ENCODE measurements at places on chromosomes 7 and 10.
A peak's percentile ranks its signal among the peaks of the same experiment; 100 is the strongest.

DNA sequence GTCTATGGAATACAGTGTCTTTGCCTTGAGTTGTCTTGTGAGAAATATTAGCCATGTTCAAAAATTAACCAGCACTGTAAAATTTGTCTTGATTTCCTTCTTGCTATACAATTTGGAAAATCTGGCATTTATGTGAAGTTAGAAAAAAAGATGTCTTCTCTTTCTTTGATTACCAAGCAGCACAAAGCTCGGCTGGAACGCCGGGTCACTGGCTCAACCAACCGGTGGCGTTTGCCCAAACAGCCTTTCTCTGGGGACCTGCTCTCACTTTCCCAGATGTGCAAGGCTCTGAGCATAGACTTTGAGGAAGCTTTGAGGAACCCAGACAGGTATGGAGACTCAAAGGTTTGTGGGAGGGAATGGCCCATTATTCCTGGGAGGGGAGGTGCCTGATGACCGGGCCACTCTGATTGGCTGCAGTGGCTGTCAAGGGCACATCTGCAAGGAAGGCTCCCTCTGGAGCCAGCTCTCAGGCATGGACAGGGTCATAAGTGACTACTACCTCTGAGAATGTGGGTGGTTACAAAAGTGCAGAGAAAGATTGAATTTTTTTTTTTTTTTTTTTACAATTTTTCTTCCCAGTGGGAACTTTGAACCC is 5.6 kb downstream of the BTBD16 start:
- DNase-seq = peak; percentile 31

DNA sequence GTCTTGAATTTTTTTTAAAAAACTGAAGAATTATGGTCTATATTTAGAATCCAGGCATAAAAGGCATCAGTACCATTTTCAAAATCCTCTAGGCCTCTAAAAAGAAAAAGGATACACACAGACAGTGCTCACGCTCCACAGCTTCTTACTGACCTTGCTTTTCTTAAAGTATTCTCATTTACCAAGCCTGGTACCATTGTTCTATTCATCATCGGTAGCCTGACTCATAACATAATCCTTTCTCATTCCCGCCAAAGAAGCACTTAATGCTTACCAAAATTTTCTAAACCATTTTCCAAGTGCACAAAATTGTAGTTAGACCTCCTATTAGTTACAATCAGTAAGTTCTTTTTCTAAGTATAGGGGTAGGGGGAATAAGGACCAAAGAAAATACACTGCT is 54.6 kb downstream of the ATE1 start:
- no peak for DNase-seq

GRCh38 chr7:156152390-156152789 is 340.1 kb upstream of the SHH start:
- no peak for DNase-seq

DNA sequence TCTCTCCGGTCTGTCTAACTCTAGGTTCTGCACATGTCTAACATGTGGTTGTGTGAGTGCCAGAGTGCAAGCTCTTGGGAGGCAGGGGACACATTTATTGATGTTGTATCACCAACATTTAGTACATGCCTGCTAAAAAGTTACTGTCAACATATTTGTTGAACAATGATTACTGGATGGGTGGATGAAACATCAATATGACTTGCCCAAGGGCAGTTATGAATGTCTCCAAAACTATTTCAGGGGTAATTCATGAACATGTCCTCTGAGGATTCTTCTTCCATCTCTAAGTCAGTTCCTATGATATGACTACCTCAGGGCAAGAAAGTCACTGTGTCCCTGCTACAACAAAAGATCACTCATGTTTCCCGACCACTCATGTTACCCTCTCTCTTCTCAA is 91.3 kb upstream of the STEAP1B start:
- DNase-seq = no peak

DNA sequence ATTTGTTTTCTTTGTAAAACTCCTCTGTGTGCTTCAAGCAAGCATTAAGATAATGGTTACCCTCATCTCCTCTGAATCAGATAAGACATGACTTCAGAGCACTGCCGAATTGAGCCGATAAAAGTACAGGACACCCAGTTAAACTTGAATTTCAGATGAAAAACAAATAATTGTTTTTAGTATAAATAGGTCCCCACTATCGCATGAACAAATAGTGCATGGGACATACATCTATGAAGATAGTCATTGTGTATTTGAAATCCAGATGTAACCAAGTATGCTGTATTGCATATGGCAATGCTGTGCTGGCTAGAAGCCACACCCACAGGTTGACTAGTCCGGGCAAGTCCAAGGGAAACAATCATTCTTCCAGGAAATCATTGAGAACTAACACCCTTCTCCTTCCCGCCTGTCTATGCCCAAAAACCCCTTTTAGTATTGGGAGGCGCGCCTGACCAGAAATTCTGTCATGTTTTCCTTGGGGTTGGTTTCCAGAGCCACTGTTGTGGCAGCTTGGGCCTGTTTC is 12.6 kb upstream of the FGFR2 start:
- DNase-seq = no peak

DNA sequence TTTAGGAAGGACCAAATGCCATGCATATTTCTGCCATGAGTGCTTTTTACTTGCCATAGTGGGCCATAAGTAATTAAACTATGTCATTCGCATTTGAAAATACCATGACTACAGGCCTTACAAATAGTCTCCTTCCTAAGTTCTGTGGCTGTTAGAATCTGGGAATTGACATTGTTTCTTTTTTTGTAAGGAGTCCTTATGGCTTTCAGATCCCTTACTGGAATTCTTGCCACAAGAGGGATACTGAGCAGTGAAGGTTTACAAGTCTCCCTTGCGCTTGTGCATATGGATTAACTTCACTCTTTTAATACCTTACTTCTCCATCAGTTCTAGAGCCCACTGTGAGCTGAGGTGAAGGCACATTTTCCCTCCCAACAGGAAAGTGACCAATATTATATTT is 166.0 kb downstream of the NRG3 start:
- DNase-seq = no peak

DNA sequence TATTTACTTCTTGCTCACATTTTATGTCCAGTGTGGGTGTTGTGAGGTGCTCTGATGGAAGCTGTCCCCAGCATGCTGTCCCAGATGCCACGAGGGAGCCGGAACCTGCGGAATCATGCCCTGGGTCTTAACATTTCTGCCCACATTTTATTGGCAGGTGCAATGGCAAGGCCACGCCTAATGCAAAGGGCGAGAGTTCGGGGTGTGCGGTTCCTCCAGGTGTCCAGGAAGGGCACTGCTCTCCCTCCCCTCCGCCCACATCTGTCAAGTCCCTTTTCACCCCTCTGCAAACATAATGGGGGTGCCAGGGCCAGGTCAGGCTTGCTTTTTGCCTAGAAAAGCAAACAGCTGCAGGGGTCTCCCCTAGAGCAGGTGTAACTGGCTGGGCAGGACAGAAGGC is 16.4 kb downstream of the PDAP1 start:
- no peak for DNase-seq

DNA sequence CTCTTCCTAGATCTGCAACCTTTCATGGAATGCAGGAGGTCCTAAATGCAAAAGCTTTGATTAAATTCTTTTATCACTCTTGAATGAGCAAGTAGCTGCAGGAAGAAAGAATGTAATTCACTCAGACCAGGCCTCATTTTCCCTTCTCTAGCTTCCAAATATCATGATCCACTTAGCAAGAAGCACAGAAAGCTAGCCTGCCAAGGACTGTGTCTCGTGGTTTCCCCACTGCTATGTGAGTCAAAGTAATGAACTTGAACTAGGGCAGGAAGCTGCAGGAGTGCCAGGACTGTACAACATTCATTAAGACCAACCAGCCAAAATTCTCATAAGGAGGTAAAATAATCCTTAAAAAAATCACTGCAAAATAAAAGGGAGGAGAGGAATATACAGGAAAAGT is 379.2 kb downstream of the CALN1 start:
- DNase-seq = peak; percentile 15

- no peak for DNase-seq
Observed at GRCh38 chr10:21432266-21432665, 93.2 kb downstream of the SKIDA1 start.

GRCh38 chr7:140594131-140594691 is 46.4 kb downstream of the DENND2A start:
- no peak for DNase-seq

DNA sequence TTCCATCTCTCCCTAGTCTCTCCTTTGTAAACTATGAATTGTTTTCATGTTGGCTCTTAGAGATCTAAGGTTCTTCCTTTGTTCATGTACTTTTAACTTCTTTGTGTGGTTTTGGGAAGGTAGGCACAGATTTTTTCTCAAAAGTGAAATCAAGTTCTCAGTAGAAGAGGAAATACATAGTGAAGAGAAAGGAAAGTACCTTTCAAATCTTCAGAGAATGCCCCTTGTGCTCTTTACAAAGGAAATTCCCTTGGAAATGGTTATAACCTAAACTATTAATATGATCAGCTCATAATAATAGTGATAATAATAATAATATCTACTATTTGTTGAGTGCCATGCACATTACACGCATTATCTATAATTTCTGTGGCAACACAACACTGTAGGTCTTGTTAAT is 318.5 kb downstream of the PRPF18 start:
- DNase-seq = no peak

GRCh38 chr10:123160311-123160980 is 6.2 kb downstream of the BUB3 start:
- no peak for DNase-seq

DNA sequence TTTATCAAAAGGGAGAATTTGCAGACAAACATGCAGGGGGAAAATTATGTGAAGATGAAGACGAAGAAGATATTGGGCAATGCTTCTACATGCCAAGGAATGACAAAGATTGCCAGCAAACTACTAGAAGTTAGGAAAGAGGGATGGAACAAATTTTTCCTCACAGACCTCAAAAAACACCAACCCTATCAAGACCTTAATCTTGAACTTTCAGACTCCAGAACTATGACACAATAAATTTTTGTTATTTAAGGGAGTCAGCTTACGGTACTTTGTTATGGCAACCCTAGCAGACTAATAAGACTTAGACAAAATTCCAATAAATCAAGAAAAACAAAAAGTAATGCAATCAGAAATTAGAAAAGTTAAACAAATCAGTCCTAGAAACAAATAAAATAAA is 280.0 kb upstream of the GNAI1 start:
- no peak for DNase-seq

- no peak for DNase-seq
Observed at GRCh38 chr10:71580926-71581325, 138.7 kb downstream of the C10orf105 start.

- no peak for DNase-seq
Observed at GRCh38 chr7:49639068-49639593, 134.3 kb upstream of the VWC2 start.

- no peak for DNase-seq
Observed at GRCh38 chr10:43861966-43862751, 213.5 kb upstream of the ZNF32 start.

DNA sequence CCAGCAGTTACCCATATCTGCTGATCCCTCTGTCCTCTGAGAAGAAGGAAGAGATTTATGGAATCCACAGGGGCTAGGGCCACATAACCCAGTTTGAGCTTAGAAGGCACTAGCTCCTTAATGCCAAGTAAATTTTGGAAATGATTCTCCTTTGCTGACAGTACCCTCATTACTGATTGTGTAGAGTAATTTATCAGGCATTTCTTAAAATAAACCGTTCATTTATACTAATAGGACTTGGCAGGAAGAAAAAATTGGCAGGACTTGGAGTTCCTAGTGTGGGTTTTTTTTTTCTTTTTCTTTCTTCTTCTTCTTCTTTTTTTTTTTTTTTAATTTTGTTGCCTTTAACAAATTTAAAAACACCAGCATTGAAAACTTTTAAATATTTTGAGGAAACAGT is 645.7 kb downstream of the SUGCT start:
- no peak for DNase-seq

DNA sequence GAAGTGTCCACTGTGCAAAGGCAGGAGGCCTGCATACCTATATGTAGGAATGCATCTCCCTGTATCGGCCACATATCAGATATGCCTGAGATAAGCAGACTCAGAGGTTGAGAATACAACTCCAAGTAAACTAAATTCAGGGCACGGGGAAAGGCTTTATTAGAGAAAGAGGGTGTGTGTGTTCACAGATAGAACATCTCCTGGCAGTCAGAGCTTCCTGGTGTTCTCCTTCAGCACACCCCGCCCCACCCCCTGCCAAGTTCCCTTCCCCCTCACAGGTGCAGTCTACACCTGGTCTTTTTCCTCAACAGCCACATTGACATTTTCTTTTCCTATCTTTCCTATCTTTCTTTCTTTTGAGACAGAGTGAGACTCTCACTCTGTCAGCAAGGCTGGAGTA is 17.1 kb downstream of the GBX1 start:
- DNase-seq = no peak

GRCh38 chr7:90678986-90679385 is 82.9 kb downstream of the CDK14 start:
- no peak for DNase-seq

GRCh38 chr10:71379118-71379766 is 17.5 kb upstream of the CDH23 start:
- DNase-seq = no peak

GRCh38 chr7:123533929-123534382 is 439 bp downstream of the IQUB start:
- DNase-seq = no peak

DNA sequence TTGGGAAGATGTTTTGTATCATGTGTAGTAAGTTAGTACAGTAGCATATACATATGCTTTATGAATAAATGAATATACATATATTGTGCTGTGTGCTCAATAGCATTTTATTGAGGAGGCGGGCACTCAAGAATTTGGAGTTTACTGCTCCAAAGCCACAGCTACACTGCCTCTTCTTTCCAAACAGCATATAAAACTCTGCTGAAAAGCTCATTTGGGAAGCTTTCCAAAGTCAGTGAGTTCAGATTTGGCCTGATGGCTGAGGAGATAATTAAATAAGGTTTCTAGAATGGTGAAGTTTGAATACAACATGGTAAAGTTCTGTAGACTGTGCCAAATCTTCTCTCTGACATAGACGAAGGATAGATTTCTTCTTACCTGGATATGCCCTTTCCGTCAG is 29.8 kb downstream of the CDK1 start:
- no peak for DNase-seq

- no peak for DNase-seq
Observed at GRCh38 chr7:139769761-139770160, 8.0 kb downstream of the HIPK2 start.

GRCh38 chr7:74083928-74084721 is 521 bp downstream of the LIMK1 start:
- peak; percentile 72 for DNase-seq

GRCh38 chr7:56570968-56571367 is 454.8 kb upstream of the NUPR2 start:
- no peak for DNase-seq

DNA sequence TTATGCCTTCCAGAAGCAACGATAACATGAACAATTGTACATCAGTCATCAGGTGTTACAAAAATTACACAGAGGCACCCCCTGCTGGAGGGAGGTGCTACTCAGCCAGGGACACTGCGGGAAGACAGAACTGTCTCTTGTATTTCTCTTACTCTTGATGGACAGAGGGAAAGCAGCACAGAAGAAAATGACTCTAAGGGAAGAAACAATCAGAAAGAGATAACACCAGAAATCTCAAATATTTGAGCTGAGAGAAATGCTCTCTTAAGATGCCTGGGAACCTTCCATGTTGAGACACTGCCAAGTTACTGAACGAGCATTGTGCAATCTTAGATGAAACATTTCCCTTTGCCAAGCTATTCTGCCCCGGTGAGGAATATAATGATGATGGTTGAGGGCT is 227.6 kb upstream of the NPSR1 start:
- DNase-seq = no peak

- DNase-seq = no peak
Observed at GRCh38 chr7:143279186-143280098, 5.3 kb upstream of the TMEM139 start.

GRCh38 chr7:90850471-90850870 is 254.3 kb downstream of the CDK14 start:
- no peak for DNase-seq

GRCh38 chr10:10010397-10010796 is 1007.3 kb upstream of the CELF2 start:
- DNase-seq = no peak

All from left forelimb (tissue), 1 donor.